Stimulated activated memory B cell treated with anti-CD40 and anti-IgM and Interleukin-4, amounts not matched to agents 10 μg/mL and 1 μg/mL and 100 μg/mL, for 72 hours (primary cell): ENCODE measurements at places on chromosomes 1 and 21.

- no peak overlapping the region for H3K27ac ChIP-seq
- H3K4me3 ChIP-seq: no peak overlapping the region
- ATAC-seq: no peak
- no peaks in the 10 kb centered on the region for H3K4me1 ChIP-seq
- no peaks in the 10 kb centered on the region for H3K36me3 ChIP-seq
These were observed 53.3 kb upstream of the SEC16B start for GRCh38 chr1:178023181-178023618.

DNA sequence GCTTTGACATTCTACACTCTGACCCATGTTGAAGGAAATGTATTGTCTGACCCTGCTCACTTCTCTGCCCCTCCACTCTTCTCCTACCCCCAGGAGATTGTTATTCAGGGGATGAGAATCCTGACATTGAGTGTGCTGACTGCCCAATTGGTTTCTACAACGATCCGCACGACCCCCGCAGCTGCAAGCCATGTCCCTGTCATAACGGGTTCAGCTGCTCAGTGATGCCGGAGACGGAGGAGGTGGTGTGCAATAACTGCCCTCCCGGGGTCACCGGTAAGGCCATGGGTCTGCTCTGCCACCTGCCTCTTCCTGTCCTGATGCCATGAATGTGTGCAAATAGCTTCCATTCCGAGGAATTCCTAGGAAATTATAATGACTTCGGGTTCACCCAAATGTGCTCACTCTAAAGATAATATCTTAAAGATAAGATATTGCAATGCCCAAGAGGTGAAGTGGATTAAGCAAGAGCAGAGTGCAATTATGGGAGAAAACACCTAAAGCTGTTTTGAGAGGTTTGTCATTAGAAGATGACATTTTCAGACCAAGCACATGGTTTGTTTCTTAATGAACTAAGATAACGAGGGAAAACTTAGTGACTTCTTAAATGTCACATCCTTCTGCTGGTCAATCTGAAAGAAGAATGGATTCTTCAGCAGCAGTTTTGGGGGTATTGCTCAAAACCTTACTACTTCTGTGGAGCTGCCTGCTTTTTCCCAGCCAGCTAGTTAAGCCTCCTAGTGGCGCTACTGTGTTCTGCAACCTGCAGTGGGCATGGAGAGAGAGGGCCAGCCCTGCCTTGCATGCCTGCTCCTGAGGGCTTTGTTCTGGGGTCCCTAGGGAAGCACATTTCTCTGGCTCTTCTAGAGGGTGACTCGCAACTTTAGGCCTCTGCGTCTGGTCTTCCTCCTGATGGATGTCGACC, 41.6 kb downstream of the LAMC2 start:
- peaks cover 7% of the 10 kb centered on the region for H3K4me1 ChIP-seq
- no peak overlapping the region for H3K27ac ChIP-seq
- H3K36me3 ChIP-seq: no peaks in the 10 kb centered on the region
- no peak overlapping the region for H3K4me3 ChIP-seq
- ATAC-seq: peak; percentile 60
- H3K27me3 ChIP-seq: peaks cover 9% of the 10 kb centered on the region

DNA sequence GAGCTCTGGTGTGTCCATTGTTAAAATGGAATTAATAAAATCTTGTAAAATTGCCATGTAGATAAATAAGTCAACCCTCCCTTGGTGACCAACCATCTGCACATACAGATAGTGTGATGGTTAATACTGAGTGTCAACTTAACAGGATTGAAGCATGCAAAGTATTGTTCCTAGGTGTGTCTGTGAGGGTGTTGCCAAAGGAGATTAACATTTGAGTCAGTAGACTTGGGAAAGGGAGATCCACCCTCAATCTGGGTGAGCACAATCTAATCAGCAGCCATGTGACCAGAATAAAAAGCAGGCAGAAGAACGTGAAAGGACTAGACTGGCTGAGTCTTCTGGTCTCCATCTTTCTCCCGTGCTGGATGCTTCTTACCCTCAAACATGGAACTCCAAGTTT, 174.8 kb downstream of the LTN1 start:
- H3K27me3 ChIP-seq: no peaks in the 10 kb centered on the region
- H3K36me3 ChIP-seq: peaks cover 3% of the 10 kb centered on the region
- no peaks in the 10 kb centered on the region for H3K4me1 ChIP-seq
- ATAC-seq: no peak
- no peak overlapping the region for H3K4me3 ChIP-seq
- no peak overlapping the region for H3K27ac ChIP-seq

- no peaks in the 10 kb centered on the region for H3K4me1 ChIP-seq
- no peak overlapping the region for H3K27ac ChIP-seq
- H3K4me3 ChIP-seq: no peak overlapping the region
- ATAC-seq: no peak
- H3K27me3 ChIP-seq: no peaks in the 10 kb centered on the region
These were observed 57.5 kb downstream of the PCP4 start for GRCh38 chr21:39924577-39925308.

GRCh38 chr1:30603081-30603858, 120.1 kb downstream of the MATN1 start:
- no peak overlapping the region for H3K27ac ChIP-seq
- no peak overlapping the region for H3K4me3 ChIP-seq
- H3K36me3 ChIP-seq: no peaks in the 10 kb centered on the region
- H3K27me3 ChIP-seq: peaks cover 68% of the 10 kb centered on the region

DNA sequence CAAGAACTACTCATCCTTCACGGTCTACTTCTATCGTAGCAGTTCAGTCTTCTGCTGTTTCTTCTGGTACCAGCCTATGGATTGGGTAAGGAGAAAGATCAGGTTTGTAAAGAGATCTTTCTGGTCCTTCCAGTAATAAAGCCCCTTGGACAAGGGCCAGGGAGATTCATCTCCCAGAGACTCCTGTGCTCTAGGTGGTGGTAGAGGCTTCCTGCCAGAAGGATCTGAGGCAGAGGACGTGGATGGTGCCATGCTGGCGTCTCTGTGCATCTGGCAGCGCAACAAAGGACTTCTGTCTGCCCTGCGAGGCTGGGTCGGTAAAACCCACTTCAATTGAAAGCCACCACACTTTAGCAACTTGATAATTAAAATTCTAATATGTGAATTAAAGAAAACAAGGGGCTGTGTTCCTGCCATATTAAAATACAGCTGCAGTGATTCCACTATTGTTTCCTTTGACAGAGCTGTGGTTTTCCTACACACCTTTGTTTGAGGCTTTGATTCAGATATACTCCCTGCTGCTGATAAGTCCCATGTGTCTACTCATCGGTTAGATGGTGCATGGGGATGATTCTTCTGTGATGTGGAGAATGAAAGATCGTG, 73.6 kb downstream of the ROR1 start:
- no peaks in the 10 kb centered on the region for H3K27me3 ChIP-seq
- no peak overlapping the region for H3K27ac ChIP-seq
- no peak overlapping the region for H3K4me3 ChIP-seq
- no peak for ATAC-seq
- no peaks in the 10 kb centered on the region for H3K36me3 ChIP-seq
- H3K4me1 ChIP-seq: no peaks in the 10 kb centered on the region

GRCh38 chr1:180981596-180982387, 40.9 kb downstream of the STX6 start:
- H3K27ac ChIP-seq: peak overlapping the region; percentile 70
- H3K4me3 ChIP-seq: peak overlapping the region; percentile 51
- no peaks in the 10 kb centered on the region for H3K27me3 ChIP-seq

DNA sequence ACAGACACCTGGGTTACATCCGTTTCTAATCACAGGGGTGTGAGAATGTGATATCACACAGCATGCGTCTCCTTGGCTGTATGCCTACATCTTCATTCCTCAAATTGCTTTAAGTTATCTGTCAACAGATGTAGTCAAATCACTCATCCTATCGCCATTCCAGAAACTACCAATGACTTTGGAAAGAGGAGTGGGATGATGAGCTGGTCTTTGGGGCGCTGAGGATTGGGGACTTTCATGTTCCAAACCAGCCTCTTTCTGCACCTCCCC, 104.8 kb downstream of the NAV1 start:
- H3K36me3 ChIP-seq: peaks cover 4% of the 10 kb centered on the region
- ATAC-seq: no peak
- H3K4me1 ChIP-seq: no peaks in the 10 kb centered on the region
- H3K27ac ChIP-seq: no peak overlapping the region
- H3K27me3 ChIP-seq: peaks cover 52% of the 10 kb centered on the region

- H3K4me1 ChIP-seq: no peaks in the 10 kb centered on the region
- H3K27me3 ChIP-seq: no peaks in the 10 kb centered on the region
- no peak overlapping the region for H3K27ac ChIP-seq
- peaks cover 5% of the 10 kb centered on the region for H3K36me3 ChIP-seq
- H3K4me3 ChIP-seq: no peak overlapping the region
These were observed 191.3 kb downstream of the TGFB2 start for GRCh38 chr1:218536296-218536986.

GRCh38 chr1:226565476-226565875, 16.9 kb downstream of the STUM start:
- H3K27me3 ChIP-seq: peaks cover 9% of the 10 kb centered on the region
- H3K27ac ChIP-seq: no peak overlapping the region
- H3K4me1 ChIP-seq: peaks cover 14% of the 10 kb centered on the region

DNA sequence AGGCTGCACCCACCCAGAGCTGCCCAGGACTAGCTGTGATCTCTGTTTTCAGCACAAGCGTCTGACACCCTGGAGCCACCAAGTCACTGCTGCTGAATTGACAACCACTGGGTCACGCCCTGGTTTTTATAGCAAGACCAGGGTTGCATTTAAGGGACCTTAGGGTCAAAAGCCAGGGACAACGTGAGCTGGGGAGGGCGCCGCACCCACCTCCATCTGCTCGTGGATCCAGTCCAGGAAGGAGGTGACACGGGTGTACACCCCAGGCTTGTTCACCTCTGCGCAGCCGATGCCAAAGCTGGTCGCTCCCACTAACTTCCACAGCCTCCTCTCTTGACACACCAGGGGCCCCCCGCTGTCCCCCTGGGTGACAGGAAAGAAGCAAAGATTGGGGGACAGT, 9.2 kb upstream of the TFF1 start:
- peak overlapping the region; percentile 64 for H3K27ac ChIP-seq
- no peak overlapping the region for H3K4me3 ChIP-seq
- no peak for ATAC-seq
- H3K36me3 ChIP-seq: no peaks in the 10 kb centered on the region
- peaks cover 16% of the 10 kb centered on the region for H3K4me1 ChIP-seq
